ENCODE measurements at places on chromosomes 3 and 15.

DNA sequence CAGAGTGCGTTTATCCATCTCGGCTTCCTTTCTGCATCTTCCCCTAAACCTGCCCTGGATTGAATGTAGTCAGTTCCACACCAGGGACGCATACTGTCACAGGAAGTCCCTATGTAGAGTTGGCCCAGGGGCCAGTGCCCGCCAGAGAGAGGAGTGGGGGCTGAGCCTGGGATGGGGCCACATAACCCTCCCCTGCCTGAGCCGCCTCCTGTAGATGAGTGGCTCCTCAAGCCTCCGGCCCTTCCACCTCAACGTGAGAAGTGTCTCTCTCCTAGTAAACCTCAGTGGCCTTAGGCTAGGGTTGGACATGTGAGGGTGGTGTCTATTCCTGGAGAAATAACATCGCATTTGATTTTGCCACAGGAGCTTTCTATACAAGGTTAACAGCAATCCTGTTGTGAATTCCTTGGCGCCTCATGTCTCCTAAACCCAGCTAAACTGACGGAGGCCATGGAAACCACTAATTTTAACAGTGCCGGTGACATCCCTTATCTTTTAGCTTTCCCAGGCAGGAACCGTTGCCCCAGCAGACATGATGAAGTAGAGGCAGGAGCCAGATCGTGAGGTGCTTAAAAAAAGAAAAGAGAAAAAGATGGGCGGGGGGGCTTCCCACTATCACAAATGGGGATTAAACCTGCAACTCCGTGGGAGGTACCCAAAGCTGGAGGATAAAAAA lies 171.1 kb downstream of the CHDH start:
- DNase-seq = no peak

GRCh38 chr15:87219650-87220615 lies 1036.6 kb downstream of the NTRK3 start:
- DNase-seq = no peak

GRCh38 chr3:33134026-33134625 lies 20.3 kb downstream of the CRTAP start:
- no peak for DNase-seq

DNA sequence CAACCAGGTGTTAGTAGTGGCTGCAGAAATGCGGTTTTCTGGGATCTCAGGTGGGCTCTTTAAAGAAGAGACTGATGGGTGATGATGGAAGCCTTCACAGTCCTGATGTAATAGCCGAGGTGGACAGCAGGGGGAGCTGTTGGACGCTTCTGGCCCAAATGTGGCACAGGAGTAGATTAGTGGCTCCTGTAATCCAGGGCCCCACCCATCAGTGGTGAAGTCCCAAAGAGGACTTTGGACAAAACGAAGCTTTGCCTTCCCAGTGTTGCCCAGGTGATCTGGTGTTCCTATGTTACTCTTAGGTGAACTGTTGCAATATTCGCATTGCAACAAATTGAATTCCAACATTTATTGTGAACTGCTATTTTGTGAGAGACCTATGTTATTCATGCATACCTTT lies 31.8 kb upstream of the MYZAP start:
- no peak for DNase-seq

DNA sequence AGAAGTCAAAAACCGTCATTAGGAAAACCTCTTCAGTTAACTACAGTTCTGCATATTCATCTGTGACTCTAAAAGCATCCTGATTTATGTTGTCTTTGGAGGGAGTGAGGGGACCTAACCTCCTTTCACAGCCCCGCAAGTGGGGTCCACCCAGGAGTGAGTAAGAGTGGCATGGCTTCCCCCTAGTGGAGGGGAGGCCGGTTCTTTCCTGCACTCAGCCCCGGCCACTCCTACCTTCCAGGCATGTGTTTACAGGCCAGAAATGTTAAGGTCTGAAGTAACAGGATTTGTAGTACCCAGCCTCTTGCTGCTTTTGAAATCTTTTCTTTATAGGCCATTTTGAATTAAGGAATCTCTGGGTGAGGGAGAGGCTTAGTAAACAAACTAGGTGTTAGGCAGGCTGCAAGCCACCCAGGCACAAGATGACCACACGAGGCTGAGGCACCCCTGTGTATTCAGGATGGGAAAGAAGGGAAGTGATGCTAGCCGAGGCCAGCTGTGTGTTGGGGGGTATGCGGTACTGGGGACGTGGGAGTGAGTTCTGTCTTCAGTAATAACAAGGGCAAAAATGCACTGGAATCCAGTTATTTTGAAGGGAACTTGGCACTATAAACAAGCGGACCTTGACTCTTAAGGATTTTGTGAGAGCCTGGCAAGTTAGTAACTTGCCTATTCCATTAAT lies 50.5 kb downstream of the CTDSPL start:
- no peak for DNase-seq

- DNase-seq = no peak
These were observed 71.0 kb downstream of the OXNAD1 start for GRCh38 chr3:16335772-16336645.

- no peak for DNase-seq
These were observed 8.3 kb downstream of the IL5RA start for GRCh38 chr3:3101660-3102458.

DNA sequence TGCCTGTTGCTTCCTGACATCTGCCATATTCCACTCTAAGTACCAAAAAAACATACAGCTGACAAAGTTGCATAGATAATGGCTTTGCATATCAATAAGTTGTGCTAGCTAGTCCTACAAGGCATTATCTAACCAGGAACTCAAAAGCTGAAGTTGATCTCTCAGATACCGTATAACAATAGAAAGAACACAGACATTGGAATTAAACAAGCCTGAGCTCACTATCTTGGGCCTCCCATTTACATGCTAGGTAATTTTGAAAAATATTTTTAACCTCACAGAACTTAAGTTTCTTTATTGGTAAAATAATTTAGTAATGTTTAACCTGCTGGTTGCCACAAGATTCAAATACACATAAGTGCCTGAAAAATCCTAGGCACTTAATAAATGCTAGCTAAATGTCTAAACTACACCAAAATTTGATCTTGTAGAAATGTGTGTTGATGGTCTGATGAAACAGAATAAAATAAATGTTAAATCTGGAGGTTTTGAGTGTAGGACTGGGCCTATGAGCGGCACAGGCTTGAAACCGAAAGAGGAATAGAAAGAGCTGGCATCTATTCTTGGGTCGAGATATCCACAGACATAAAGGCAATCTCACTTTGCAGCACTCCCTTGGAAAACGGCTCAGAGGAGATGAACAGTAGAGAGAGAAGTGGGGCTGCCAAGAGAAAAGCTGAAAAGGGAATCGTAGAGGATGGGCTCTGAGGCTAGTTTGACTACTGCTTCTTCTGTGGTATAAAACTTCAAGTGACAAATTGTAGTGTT lies 29.9 kb upstream of the TTC14 start:
- DNase-seq = no peak

DNA sequence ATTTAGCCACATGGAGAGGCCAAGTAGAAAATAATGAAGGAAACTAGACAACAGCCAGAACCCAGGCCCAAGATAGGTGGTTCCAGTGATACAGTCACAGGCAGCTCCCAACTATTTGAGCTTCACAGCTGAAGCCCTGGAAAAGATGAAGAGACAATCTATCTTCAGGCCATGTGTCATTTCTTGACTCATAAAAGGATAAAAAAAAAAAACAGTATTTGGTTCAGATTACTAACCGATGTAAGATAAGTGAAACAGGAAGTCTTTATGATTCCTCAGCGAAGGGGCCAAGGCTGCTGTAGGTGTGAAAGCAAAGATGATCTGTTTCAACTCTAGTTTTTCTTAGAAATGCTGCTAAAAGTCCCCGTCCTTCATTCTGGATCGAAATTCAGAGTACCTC lies 394.6 kb downstream of the ZNF385D start:
- no peak for DNase-seq

DNA sequence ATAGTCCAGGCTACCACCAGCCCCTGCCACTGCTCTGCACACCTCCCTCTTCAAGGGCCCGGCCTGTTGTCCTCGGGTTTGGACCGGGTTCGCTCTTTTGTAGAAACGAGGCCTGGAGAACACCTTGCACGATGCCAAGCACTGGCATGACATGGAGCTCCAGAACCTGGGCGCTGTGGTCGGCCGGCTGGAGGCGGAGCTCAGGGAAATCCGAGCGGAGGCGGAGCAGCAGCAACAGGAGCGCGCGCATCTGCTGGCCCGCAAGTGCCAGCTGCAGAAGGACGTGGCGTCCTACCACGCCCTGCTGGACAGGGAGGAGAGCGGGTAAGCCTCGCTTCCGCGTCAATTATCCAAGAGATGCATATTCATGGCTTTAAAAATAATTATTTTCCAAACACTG lies 72.4 kb downstream of the BFSP2 start:
- no peak for DNase-seq

Measured in thoracic aorta (tissue), 2 donors.